ENCODE measurements at places on chromosomes 2 and 18.
A peak's percentile ranks its signal among the peaks of the same experiment; 100 is the strongest.

GRCh38 chr2:36570416-36570815, 27.6 kb downstream of the FEZ2 start:
- no peak for DNase-seq

GRCh38 chr2:59538398-59538911, 1015.0 kb downstream of the BCL11A start:
- no peak for DNase-seq

DNA sequence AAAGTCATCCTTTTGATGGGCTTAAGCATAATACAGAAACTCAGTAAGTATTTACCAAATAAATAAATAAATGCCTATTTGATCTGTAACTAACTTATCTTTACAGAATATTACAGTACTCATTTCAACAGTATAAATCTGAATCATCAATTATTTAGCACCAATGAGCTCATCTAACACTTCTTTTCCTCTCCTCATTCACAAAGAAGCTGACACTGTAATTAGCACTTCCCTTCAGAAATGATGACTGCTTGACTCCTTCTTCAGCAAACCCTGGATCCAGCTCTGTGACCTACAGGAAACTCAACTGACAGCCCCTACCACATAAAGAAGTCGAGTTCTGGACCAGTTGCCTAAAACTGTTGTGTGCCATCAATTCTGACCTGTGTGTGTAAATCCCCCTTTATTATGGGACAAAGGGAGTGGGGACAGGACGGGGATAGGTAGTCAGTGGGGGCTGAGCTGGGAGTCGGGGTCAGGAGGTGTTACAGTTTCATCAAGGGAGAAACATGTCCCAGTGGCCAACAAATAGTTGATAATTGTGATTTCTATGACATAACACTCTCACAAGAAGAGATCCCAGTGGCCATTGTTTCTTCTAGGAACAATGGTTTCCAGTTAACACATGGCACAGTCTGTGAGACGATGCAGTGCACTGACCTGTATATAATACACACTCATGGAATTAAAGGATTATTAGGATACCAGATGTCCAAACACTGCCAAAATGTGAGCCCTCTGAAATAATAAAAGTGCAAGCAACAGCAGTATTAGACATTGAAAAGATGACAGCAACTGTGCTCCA, 68.7 kb downstream of the STK39 start:
- DNase-seq = no peak

DNA sequence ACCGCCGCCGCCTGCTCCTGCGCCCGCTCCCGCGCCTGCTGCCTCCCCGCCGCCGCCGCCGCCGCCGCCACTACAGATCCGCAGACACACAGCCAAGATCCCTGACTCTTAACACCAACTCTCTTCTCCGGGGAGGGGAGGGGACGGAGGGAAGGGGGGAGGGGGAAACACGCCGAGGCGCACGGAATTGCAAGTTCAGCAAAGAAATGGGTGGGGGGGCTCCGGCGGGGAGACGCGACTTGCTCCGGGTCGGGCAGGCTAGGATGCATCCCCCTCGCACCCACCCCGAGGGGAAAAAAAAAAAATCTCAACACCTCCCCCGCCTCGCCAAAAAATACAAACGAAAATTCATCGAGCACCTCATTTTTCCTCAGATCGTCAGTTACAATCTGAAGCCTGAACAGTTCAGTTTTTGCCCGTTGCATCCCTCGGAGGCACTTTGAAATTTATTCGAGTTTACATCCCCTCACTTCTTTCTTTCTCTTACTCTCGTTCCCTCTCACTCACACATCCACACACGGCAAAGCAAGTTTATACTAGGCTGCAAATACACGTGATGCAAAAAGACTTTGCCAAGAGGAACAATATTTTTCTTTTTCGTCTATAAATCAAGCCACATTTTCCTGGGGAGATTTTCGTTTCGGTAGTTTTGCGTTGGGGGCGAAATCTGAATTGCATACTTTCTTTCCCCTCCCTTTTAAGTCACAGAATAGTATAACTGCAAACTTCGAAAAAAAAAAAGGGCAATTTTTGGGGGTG, at the start of gene TCF4:
TCF4 (minus strand) TSS at position 82 of the 759 bp plus-strand sequence. CDS start 1,076 bp downstream, outside the sequence.
- peak; percentile 32 for DNase-seq

GRCh38 chr2:75047992-75048625, 89.7 kb downstream of the POLE4 start:
- DNase-seq = no peak

All from GM13976 (cell line).